ENCODE measurements at places on chromosomes 16 and 17. TPM values are rescaled to one million over a fixed set of nuclear protein-coding genes. Genes with fewer than 3 reads are reported as not detected.

DNA sequence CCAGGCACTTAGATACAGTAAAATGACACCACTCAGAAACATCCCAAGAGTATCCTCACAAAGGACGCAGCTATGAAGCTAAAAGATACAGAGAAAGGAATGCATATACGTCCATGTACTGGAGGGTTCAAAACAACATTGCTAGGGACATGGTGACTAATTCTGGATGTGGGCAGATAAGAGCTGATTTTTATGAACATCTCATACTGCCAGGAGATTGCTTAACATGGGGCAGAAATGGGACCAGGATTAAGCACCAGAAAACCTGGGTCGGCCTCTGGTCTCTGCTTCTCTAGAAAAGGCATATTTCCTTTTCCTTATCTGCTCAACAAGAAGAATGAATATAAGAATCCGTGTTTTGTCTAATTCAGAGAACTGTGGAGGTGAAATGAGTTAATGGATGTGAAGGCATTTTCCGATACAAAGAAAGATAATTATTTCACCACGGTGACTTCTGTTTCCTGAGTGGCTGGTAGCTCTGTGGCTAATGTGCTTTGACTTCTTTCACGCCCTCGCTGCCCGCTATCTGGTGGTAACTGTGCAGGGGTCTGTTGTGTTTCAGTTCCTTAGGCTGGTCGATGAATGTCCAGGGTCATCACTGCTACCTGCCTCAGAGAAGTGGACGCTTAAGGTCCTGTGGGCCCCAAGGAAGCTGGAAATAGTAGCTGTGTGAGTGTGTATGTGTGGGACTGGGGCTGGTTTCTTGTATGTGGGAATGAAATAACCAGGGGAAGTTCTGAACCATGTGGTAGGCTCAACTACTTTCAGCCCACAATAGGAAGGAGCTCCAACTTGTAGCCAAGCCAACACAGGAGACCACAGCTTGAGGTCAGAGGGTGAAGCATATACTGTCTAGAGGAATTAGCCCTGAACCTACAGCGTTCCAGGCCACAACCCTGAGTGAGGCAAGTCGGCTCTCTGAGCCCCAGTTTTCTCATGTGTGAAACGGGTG, 15.8 kb upstream of the CCL5 start:
- DNase-seq: no peak
- no peaks in the 10 kb centered on the region for H3K36me3 ChIP-seq
- H3K4me1 ChIP-seq: peaks cover 9% of the 10 kb centered on the region
- H3K27ac ChIP-seq: no peak overlapping the region
- no peaks in the 10 kb centered on the region for H3K27me3 ChIP-seq

DNA sequence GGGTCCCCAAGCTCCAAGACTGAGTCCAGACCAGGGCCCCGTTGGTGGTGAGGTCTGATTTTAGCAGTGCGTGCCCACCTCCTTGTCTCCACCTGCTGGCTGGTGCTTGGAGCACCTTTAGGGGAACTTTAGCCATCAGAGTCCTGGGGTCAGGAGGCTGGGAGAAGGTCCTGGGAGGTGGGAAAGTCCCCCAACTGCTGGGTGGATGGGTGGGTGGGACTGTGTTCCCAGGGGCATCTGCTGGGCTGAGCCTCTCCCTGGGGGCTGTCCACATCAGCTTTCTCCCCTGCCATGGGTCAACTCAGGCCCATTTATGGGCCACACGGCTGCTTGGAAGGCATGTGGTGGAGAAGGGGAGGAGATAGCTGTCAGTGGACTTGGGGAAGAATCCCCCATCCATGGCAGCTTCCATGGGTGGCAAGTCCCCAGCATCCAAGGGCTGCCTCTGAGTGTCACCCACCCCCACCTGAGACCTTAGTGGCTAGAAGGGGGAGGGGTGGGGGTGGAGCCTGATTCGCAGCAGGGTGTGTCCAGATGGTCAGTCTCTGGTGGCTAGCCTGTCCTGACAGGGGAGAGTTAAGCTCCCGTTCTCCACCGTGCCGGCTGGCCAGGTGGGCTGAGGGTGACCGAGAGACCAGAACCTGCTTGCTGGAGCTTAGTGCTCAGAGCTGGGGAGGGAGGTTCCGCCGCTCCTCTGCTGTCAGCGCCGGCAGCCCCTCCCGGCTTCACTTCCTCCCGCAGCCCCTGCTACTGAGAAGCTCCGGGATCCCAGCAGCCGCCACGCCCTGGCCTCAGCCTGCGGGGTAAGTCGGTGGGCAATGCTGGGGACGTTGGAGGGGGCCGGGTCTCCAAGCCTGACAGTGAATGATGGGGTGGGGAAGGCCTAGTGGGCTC, at the start of gene TRPV2:
Gene TRPV2, plus strand, starts transcription at position 541 of the 894 bp plus-strand sequence. CDS start 2,098 bp downstream, outside the sequence.
- H3K4me3 ChIP-seq: peak within 1 kb of the TSS; percentile 35
- H3K4me1 ChIP-seq: peaks cover 48% of the 10 kb centered on the region
- H3K27ac ChIP-seq: peak within 1 kb of the TSS; percentile 86
- H3K36me3 ChIP-seq: no peaks in the 10 kb centered on the region
- no peaks in the 10 kb centered on the region for H3K27me3 ChIP-seq

The MARVELD3 gene
- total RNA-seq: 10.6 TPM

GRCh38 chr17:29162909-29163341, 17.3 kb downstream of the MYO18A start:
- no peak overlapping the region for H3K4me3 ChIP-seq
- peaks cover 25% of the 10 kb centered on the region for H3K4me1 ChIP-seq
- no peak overlapping the region for H3K27ac ChIP-seq
- H3K36me3 ChIP-seq: peaks cover 9% of the 10 kb centered on the region

DNA sequence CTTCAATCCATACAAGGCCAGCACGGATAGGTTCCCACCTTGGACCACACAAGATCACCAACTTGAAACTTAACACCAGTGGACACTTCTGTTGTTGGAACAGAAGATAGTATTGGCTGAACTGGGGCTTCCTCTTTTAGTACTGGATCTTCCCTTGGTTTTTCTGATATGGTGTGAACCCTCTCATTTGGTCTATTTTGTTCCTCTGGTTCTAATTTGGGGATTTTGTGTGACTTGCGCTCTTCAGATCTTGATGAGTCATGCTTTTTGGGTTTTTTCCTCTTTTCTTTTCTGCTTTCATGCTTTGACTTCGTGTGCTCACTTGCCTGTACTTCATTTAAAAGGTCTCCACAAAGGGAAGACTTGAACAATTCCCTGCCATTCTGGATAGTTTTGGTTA, 39.0 kb downstream of the SOST start:
- no peak for DNase-seq
- H3K4me3 ChIP-seq: peak overlapping the region; percentile 77
- no peaks in the 10 kb centered on the region for H3K27me3 ChIP-seq
- H3K36me3 ChIP-seq: no peaks in the 10 kb centered on the region
- H3K27ac ChIP-seq: peak overlapping the region; percentile 93

GRCh38 chr16:342455-343213, 9.9 kb downstream of the AXIN1 start:
- no peak overlapping the region for H3K27ac ChIP-seq
- DNase-seq: no peak
- peaks cover 8% of the 10 kb centered on the region for H3K4me1 ChIP-seq
- no peaks in the 10 kb centered on the region for H3K27me3 ChIP-seq
- no peak overlapping the region for H3K4me3 ChIP-seq

DNA sequence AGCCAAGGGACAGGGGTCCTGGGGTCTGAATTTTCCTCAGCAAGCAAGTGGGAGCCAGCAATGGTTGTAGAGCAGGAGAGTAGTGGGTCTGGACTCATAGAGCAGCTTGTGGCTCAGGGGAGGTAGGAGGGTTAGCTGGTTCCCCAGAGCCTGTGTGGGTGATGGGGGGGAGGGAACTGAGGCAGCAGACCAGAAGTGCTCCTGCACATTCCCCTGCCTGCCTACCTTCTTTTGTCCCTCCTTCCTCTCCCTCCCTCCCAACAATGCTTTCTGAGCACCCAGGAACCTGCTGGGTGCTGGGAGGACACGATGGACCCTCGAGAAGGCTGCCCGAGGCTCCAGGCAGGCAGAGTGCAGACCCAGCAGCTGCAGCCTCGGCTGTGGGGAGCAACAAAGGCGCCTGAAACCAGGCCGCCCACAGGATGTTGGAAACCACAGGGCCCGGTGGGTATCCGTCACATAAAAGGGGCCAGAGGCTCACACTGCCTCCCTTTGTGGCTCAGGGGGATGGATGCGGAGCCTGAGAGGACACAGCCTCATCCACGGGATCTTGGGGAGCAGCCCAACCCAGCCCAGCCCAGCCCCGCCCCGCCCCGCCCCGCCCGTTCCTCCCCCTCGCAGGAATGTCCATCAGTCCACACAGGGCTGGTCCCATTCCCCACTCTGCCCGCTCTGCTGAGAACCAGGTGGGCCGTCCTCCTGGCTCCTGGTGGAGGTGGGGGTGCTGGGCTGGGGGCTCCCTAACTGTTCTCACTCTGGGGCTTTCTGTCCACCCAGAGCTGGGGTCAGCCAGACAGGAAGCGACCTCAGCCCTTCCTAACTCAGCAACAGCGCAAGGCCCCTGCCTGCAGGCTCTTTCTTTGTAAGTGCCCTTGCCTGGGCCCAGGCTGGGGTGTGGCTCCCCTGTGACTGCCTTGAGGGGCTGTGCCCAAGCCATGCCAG, 1.7 kb upstream of the NLRC3 start:
- no peaks in the 10 kb centered on the region for H3K27me3 ChIP-seq
- no peaks in the 10 kb centered on the region for H3K4me1 ChIP-seq
- H3K36me3 ChIP-seq: peaks cover 3% of the 10 kb centered on the region
- H3K4me3 ChIP-seq: no peak overlapping the region
- DNase-seq: no peak
- H3K27ac ChIP-seq: peak overlapping the region; percentile 50
